ENCODE measurements at places on chromosomes 2 and 18.

DNA sequence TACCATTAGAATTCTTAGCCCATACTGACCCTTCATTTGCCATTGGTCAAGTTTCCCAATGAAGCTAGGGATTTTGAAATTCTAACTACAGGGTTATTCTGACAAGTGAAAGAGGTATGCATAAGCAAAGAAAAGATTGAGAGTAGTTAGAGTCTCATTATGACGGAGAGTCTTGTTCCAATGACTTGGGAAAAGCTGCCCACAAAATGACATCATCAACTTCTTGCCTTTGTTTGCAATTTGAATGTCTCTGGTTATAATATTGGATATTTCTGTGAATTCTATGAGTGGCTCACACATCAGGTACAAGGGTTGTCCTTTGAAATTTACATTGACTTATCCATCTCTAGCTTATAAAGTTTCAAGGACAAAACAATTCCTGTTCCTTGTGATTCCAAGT, 772.2 kb downstream of the TRIB2 start:
- DNase-seq: no peak

DNA sequence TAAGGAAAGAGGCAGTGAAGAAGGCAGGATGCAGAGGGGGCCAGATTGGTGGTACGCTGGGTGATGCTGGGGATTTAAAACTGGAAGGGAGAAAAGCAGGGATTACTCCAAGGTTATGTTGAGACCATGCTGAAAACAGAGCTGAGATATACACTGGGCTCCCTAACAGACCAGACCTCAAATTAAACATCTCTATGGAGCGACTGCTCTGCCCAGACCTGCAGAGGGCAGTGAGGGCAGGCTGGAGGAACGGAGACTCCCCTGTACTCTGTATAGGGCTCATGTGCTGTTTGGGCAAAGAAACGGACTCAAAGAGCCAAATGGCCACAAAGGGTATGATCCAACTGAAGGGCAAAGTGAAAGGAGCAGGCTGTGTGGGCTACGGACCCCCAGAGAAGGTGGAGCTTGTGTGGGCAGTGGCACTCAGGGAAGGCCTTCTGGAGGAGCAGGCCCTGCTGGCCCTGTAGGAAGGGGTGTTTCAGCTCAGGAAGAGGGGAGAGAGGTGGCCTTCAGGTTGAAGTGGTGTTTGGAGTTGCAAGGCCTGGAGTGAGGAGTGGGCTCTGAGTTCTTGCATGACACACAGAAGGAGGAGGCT, 4.8 kb upstream of the CELF4 start:
- DNase-seq: no peak

DNA sequence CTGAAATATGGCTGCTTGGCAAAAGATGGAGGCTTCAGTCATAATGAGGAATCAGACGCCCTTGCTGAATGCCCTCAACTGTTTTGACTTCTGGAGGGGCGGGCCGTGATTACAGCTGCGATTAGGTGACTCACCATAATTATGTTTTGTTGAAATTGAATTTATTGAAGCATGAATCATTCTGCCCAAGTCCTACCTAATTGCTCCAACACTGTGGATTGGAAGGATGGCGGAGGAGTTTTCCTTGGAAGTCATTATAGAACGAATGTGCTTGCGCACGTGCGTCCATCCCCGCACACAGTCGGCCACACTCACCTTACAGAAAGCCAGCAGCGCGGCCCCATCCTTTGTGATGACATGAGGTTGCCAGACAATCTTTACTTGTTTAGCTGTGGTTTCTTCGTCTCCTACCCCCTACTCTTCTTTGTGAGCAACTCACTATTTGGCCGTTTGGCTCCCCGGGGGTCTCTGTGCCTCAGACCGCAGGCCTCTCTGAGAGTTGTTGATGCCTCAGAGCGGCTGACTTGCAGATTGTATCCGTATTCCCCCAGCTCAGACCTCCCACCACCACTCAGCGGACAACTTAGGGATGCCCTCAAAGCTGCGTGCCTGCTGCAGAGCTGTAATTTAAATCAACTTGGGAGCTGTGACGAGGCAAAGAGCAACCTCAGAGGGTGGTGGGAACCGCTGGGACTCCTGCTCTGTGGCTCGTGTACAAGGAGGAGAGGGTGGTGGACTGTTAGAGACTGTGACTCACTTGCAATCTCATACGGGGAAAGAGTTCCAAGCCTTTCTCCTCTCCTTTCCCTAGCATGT, 513.4 kb downstream of the TNS1 start:
- DNase-seq: no peak

- no peak for DNase-seq
Measured at GRCh38 chr2:237732070-237732469, 66.5 kb upstream of the RBM44 start.

Data from fibroblast of skin of left biceps (primary cell).